ENCODE measurements at places on chromosomes 5 and 9. TPM values are rescaled to one million over a fixed set of nuclear protein-coding genes. Genes with fewer than 3 reads are reported as not detected.

Gene LTC4S
- total RNA-seq = 2.2 TPM

Gene CLTA
- 239 TPM for total RNA-seq

GRCh38 chr9:136487672-136488071 lies 4.8 kb upstream of the SEC16A start:
- no peaks in the 10 kb centered on the region for H3K36me3 ChIP-seq
- H3K27ac ChIP-seq = no peak overlapping the region
- no peak overlapping the region for H3K4me3 ChIP-seq

- H3K4me1 ChIP-seq = no peaks in the 10 kb centered on the region
- no peak overlapping the region for H3K27ac ChIP-seq
- DNase-seq = no peak
- H3K4me3 ChIP-seq = no peak overlapping the region
These were observed 49.6 kb upstream of the SMIM32 start for GRCh38 chr5:136242611-136243010.

DNA sequence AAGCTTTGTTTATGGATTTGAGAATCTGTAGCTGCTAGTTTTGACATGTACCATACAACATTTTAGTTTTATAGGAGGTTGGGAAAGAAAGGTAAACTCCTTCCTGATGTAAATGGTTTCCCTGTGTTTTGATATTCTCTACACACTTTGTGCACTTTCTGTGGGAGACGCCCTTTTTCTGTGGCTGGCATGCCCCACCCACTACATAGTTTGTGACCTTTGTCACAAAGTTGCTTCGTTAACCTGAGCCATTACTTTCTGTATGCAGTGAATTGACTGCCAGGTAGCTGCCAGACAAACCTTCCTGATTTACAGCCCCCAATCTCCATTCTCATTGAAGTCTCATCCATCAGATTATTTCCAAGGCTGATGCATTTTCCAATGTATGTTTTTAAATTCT lies 90.6 kb downstream of the NLN start:
- H3K4me3 ChIP-seq = no peak overlapping the region
- H3K27me3 ChIP-seq = no peaks in the 10 kb centered on the region
- no peak for DNase-seq
- H3K36me3 ChIP-seq = peaks cover 5% of the 10 kb centered on the region
- no peak overlapping the region for H3K27ac ChIP-seq

All from H1 (cell line).